Activated naive CD4-positive, alpha-beta T cell treated with anti-CD3 and anti-CD28 coated beads for 36 hours (primary cell): ENCODE measurements at places on chromosomes 16 and 17. TPM values are rescaled to one million over a fixed set of nuclear protein-coding genes. Genes with fewer than 3 reads are reported as not detected.

DGKE gene
- 18.1 TPM for total RNA-seq

GRCh38 chr17:4940555-4941318 is 669 bp downstream of the RNF167 start:
- peak overlapping the region; percentile 94 for H3K4me3 ChIP-seq
- H3K36me3 ChIP-seq: peaks cover 69% of the 10 kb centered on the region
- H3K4me1 ChIP-seq: peaks cover 64% of the 10 kb centered on the region
- H3K27ac ChIP-seq: peak overlapping the region; percentile 99
- H3K27me3 ChIP-seq: no peaks in the 10 kb centered on the region

TBC1D26 gene
- 0.57 TPM for total RNA-seq

DNA sequence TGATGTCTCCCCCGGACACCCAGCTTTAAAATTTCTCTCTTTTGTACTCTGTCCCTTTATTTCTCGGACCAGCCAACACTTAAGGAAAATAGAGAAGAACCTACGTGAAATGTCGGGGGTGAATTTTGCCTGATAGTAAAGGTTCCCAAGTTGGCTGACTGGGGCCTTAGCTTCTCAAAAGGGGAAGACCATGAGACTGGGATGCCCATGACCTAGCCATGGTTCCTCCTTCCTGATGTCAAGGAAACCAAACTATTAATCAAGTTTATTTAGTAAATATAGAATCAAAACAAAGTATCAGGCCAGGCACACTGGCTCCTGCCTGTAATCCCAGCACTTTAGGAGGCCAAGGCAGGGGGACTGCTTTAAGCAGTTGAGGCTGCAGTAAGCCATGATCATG is 2.4 kb upstream of the EIF1 start:
- peaks cover 22% of the 10 kb centered on the region for H3K4me1 ChIP-seq
- peaks cover 23% of the 10 kb centered on the region for H3K36me3 ChIP-seq
- no peaks in the 10 kb centered on the region for H3K27me3 ChIP-seq
- no peak overlapping the region for H3K4me3 ChIP-seq
- H3K27ac ChIP-seq: no peak overlapping the region

DNA sequence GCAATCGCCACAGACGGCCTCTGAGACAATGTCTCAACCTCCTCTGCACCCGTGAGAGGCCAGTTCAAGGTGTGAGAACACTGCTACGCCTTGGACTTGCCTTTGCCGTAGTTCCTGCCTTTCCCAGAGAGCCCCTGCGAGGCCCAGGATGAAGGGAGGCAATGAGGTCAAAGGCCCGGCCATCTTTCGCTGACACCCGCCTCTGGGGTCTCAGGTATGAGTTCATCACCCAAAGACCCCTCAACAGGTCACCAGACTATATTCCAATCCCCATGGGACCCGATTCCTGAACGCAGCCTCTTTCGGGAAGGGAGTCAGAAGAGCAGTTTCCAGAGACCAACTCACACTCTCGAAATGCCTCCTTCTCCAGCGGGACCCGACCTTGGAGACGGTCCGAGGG is 573.5 kb downstream of the KCNJ18 start:
- no peaks in the 10 kb centered on the region for H3K27me3 ChIP-seq
- no peaks in the 10 kb centered on the region for H3K36me3 ChIP-seq
- H3K4me3 ChIP-seq: no peak overlapping the region
- no peaks in the 10 kb centered on the region for H3K4me1 ChIP-seq
- no peak for DNase-seq

DNA sequence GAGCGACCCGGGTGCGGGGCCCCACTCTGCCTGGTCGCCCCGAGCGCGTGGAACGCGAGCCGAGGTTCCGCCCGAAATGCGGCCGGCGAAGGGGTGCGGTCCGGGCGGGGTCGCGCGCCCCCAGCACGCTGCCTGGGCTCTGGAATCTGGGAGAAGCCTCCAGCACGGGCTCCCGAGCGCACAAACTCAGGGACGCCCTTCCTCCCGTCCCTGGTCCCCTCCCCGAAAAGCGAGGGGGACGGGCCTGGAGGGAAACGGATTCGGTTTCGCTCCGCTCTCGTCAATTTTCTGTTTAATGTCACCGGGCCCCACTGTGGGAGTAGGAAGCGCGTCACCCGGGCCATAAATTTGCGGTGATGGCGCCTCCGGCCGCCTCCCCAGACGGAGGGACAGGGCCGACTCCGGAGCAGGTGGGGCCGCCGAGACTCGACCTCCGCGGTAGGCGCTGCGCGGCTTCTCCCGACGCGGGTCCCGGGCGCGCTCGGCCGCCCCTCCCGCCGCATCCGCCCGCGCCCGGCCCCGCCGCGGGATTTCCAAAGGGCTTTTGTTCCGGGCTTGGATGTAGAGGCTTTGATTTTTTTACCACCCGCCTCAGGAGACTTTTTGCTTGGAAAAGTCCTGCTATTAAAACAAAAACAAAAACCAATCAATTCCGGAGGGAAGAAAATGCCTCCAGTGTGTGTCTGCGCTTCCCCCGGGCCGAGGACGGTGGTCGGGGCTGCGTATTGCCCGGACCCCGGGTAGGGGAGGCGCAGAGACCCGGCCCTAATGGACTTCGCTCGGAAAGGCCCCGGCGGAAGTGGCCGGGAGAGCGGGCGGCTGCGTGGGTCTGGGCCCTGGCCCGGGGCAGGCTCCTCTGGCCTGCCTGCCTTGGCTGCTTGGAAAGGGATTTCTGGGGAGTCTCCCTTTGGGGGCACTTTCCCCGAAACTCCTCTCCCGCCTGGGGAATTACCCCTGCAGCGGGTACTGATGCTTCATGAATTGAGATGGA is 7.9 kb upstream of the BAHCC1 start:
- H3K36me3 ChIP-seq: no peaks in the 10 kb centered on the region
- H3K4me3 ChIP-seq: peak overlapping the region; percentile 66
- peak; percentile 65 for DNase-seq
- no peak overlapping the region for H3K27ac ChIP-seq
- H3K4me1 ChIP-seq: no peaks in the 10 kb centered on the region
